ENCODE measurements at places on chromosomes 4 and X.

- no peak for DNase-seq
These were observed 57.0 kb downstream of the LCORL start for GRCh38 chr4:17964576-17964975.

DNA sequence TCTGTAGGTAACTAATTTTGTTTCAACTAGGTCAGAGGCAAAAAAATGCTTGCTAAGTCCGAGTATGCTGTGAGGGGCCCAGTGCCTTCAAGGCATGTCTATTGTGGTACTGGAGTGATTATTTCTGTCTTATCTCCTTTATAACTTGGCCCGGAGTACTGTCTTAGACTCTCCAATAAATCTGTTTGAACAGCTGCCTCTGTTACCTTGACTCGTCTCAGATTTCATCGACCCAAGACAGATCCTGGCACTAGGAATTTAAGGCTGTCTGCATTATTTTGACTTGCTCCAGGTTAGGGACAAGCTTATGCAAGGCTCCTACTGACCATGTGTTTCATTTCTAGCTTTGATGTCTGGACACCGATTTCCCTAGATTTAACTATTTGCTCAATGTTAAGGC is 41.1 kb upstream of the NKAP start:
- DNase-seq, result no peak

DNA sequence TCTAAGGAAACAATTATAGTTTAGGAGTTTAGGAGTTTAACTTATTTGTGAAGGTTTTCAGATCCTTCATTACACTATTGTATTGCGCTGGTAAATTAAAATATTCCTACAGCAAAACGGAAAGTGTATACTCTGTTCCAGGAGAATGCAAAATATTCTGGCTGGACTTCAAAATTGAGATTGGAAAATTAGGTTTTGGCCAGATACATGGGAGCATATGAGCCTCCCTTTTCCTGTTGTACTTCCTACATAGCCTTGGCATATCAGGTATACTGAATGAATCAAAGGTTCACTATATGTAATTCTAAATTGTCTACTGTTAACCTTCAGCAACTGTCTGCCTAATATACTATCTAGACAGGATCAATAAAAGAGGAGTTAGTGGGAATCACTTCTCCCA is 25.2 kb upstream of the GRIA2 start:
- no peak for DNase-seq

DNA sequence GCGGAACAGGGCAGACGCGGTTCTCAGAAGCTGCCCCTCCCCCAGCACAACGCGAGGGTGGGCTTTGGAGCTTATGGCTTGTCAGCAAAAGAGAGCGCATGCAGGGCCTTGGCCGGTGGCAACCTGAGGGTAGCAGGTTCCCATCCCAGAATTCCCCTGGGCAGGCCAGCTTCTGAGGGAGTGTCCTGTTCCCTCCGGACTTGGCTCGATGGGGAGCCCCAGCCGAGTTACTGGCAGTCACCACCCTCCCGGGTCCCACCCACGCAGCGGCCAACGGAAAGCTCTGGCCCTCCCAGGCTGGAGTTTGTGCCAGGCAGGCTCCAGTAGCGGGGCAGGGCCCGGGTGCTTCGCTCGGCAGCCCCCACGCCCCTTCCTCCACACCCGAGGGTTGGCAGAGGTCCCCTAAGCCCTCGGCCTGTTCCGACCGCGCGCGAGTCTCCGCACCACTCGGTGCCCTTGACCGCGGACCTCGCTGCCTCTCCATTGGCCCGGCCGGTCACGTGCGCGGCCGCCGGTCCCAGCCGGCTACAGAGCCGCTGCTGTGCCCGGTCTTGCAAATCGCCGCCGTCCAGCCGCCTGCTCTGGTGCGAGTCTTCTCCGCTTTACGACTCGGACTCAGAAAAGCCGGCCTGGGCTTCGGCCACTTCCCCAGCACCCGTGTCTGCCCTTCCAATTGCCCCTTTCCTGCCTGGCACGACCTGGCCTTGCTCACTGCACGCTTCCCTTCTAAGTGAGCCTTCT is 20.9 kb upstream of the MTM1 start:
- DNase-seq, result no peak

DNA sequence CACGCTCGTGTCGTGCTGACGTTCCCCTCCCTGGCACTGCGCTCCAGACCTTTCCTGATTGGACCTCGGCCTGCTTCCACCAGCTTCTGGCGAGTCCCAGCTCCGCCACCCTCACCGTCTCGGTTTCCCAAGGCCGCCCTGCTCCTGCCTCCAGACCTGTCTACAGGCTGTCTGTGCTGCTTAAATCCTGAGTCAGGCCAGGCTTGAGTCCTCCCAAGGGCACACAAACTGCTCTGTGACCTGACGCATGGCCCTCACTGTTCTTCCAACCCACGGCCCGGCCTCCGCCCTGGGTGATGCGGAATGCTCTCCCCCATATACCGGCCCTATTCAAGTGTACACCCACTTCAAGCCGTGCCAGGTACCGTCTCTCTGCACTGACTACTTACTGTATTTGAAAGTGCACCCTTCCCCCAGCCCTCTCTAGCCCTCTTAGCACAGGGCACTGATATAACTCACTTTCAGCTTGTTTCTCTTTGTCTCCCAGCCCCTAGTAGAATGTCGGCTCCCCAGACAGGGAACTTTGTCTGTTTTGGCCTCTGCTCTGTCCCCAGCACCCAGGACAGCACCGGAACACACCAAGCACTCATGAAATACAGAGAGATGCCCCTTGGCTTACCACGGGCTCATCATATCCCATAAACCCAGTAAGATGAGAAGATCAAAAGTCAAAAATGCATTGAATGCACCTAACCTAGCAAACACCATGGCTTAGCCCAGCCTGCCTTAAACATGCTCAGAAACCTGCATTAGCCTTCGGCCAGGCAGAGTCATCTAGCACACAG is 63.1 kb upstream of the AFAP1 start:
- DNase-seq, result no peak

DNA sequence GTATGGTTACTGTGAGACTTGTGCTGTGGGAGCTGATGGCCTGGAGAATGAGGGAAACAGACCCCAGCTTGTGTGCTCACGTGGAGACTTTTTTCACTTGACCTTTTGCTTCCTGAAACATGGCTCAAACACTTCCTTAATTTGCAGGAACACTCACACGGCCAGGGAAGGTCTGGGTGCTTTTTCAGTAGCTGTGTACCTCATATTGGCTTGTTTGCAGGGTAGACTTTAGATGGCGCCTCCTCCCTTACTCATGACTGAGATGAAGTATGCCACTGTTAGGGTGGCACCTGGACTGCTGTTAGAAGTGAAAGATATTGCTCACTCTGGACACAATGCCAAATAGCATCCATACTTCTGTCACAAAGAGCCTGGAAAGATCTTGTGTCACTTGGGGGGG is 75.7 kb upstream of the WDR1 start:
- no peak for DNase-seq

DNA sequence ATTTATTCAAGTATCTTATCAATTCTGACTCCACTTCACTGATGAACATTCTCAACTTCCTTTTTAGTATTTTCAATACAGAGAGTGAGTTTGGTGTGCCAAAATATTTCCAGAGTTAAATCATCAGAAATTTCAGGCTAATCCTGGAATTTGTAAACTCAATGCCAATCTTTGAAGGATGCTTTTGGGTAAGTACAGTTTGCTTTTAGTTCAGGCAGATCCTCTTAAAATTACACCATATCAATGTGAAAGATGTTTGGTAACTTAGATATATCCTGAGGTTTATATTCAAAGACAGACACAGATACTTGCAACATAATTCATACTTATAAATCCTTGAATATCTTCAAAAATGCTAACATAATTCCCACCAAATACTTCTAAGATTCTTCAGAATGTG is 76.0 kb upstream of the FAM47B start:
- no peak for DNase-seq

All from activated naive CD4-positive, alpha-beta T cell (primary cell).